ENCODE measurements at places on chromosomes 11 and 22.

GRCh38 chr11:746289-747157, 741 bp upstream of the TALDO1 start:
- no peak for DNase-seq

DNA sequence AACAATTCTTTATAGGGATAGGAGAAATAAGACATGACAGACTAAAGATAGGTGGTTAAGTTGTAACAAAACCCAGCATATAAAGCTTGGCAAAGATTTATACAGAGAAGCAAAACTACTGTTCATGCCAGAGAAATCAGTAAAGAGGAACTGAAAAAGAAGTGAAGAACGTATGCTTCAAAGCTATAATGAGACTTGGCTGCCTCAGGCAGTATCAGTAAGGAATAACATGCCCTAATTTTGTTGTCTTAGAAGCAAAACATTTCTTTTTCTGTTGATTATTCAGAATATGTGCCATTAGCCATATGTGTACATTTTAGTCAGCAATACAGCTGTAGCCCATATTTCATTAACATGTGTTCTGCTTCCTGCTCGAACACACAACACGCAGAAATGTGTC, 403.2 kb downstream of the NELL1 start:
- no peak for DNase-seq

DNA sequence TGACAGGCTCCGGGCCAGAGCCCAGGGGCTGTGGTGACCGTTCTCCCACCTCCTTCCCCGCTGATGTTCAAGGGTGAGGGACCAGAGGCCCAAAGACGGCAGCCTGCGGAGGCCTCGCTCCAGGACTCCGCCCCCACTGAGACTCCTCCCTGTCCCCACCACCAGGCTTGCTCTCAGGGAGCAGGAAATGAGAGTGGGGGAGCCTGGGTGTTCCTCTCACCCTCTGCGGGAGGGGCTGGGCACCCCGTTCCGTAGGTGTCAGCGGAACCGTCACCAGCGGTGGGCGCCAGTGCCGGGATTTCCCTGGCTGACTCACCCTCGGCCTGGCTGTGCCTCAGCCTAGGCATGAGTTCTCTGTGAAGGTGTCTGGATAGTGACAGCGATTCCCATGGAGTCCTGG, 15.7 kb downstream of the DAGLA start:
- DNase-seq, result peak; percentile 50

- no peak for DNase-seq
Observed at GRCh38 chr11:36817336-36817965, 219.4 kb upstream of the RAG2 start.

- no peak for DNase-seq
Observed at GRCh38 chr22:49783926-49784629, 43.6 kb downstream of the BRD1 start.

DNA sequence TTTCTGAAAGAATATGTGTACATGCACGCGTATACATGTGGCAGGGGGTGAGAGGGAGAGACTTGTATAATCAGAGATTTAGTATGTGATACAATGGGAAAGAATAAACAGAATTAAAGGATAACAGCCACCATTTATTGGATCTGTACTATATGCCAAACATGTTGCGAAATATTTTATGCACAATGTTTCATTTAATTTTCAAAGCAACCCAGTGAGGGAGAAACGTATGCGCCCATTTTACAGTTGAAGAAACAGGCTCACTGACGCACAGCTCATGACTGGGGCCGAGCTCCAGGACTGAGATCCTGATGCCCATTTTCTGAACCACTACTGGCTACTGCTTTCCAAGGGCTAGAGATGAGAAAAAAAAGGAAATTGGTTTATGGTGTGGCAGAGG, 3.3 kb upstream of the OAF start:
- no peak for DNase-seq

GRCh38 chr11:19087658-19088057, 27.1 kb upstream of the MRGPRX2 start:
- no peak for DNase-seq

DNA sequence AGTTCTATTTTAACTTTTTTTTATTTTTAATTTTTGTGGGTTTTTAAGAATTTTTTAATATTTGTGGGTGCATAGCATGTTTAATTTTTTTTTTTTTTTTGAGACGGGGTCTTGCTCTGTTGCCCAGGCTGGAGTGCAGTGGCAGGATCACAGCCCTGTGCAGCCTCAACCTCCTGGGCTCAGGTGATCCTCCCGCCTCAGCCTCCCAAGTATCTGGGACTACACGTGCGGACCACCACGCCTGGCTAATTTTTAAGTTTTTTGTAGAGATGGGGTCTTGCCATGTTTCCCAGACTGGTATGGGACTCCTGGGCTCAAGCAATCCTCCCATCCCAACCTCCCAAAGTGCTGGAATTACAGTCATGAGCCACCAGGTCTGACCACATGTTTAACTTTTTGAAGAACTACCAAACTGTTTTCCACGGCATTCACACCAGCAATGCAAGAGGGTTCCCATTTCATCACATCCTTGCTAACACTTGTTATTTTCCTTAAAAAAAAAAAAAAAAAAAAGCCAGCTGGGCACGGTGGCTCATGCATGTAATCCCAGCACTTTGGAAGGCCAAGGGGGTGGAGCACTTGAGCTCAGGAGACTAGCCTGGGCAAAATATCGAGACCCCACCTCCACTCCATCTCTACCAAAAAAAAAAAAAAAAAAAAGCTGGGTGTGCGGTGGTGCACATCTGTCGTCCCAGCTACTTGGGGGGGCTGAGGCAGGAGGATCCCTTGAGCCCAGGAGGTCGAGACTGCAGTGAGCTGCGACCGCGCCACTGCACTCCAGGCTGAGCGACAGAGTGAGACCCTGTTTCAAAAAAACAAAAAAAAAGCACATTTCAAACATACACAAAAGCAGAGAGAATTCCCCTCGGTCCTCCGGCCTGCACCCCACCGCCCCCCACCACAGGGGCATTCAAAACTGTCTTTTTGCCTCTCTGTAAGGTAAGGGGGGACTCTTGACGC, 16.7 kb upstream of the TXNRD2 start:
- no peak for DNase-seq

- DNase-seq, result no peak
Observed at GRCh38 chr11:120354779-120355178, 18.6 kb downstream of the ARHGEF12 start.

- DNase-seq, result no peak
Observed at GRCh38 chr22:19167106-19167869, 11.2 kb downstream of the SLC25A1 start.

DNA sequence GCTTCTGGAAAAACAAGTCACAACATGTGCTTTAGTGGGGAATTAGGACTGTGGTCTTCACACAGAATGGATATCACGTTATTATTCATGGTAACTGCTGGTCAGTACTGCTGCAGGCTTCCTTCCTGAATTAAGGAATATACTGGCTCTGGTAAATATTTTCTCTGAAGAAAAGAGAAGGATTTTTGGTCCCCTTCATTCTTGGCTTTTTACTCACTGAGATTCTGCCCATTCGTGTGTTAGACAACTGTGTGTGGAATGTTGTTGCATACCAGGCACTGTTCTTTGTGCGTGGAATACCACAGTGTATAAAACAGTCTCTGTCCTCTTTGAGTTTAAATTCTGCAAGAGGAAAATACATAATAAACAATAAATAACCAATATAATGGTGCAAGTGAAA, 80.3 kb downstream of the ALX4 start:
- no peak for DNase-seq

GRCh38 chr11:31419138-31419537, 49.5 kb downstream of the DNAJC24 start:
- no peak for DNase-seq

DNA sequence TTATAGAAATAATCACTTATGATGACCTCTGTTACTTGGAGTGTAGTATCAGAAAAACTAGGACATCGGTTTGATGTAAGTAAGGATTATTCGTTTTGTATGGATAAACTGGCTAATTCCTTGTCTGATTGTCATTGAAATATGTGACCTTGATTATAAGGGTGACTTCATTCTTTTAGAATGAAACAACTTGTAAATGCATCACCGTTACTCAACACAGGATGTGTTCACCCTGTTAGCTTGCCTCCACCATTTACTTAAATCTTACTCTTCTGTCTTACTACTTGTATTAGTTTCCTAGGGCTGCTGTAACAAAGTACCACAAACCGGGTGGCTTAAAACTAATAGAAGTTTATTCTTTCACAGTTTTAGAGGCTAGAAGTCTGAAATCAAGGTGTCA, 7.9 kb downstream of the SFI1 start:
- no peak for DNase-seq

- DNase-seq, result no peak
Observed at GRCh38 chr11:65448418-65449105, 26.0 kb downstream of the NEAT1 start.

DNA sequence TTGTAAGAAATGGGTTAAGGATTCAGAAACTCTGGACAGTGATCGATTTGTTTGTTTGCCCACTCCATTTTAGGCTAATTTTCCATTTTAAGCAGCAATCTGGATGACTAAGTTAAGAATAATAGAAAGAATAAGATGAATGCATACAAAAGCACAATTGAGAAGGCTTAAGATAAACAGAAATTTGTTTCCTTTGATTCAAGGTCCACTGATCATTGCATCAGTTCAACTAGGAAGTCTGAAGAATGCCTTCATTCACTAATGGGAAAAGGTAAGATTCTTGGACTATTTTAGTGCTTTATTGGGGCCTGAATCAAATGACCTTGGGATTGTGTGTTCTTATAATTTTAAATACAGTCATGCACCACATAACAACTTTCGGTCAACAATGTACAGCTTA, 140.8 kb downstream of the CADM1 start:
- DNase-seq, result no peak

DNA sequence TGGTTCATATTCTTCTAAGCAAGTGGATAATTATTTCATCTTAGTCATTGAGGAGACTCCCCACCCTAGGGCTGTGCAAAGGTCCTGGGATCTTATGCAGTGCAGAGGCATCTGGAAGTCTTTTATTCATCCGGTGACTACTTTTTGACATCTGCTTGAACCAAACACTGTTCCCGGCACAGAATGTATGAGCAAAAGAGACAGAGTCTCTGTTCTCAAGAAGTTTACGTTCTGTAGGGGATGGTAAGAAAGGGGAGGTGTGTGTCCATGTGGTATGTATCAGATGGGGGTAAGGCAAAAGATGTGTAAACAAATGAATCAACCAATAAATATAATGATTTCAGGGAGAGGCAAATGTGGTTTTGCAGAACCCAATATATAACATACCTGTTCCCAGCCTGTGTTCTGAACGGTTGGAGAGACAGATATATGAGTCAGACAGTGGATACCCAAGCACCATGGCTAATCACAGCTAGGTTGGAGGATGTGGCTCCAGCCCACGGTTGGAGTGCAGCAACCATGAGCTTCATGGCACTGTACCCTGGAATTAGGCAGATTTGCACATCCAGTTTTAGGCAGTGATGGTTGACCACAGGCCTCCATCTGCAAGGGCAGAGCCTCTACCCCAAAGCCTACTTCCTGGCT, 75.1 kb upstream of the CADM1 start:
- DNase-seq, result no peak

- DNase-seq, result no peak
Observed at GRCh38 chr11:17547051-17547577, at the start of gene OTOG. OTOG (plus strand) TSS chr11:17547259; CDS start chr11:17547373, 114 bp downstream.

DNA sequence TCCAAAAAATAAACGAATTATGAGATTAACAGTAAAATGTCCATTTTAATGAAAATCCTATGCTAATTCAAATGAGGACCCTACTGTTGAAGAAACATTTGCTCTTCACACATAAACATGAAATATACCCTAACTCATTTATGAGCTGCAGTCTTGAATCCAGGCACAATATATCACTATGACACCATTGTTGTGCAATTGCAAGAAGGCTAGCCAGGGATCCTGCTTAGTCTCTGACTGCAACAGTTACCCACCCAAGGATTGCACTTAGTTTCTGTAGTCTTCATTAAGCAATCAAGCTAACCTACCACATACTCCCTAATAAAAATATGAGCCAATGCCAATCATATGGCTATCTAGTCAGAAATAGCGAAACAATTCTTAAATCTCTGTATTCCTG, 981.0 kb upstream of the FAT3 start:
- no peak for DNase-seq

GRCh38 chr11:122113836-122114825, 1.9 kb downstream of the BLID start:
- DNase-seq, result no peak

DNA sequence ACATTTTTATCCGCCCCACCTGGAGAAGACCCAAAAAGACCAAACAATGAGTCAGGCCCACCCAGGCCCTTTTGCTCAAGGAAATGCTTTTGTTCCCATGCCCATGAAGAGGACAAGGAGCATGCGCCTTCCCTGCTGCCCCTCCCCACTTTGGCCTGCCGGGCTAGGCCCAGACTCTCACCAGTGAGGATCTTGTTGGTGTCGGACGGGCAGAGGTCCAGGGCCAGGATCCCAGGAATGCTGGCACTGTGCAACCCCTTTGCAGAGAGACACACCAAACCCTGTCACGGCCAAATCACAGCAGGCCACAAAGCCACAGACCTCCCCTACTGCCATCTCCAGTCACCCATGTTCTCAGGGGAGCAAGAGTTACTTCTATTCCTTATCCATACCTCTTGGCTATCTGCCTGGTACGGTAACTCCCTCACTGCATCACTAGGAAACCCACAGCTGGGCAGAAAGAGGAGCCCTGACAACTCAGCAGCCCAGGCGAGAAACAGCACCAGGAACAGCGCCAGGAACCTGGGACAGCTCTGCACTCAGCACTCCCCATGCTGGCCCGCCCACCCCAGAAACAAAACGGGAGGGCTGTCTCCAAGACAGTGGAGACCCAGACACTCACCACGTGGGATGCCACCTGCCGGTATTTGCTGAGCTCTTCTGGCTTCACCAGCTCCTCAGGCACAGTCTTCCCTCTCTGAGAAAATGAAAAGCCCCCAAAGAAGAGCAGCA, 5.5 kb downstream of the PRPF19 start:
- no peak for DNase-seq

GRCh38 chr22:47422736-47423135, 660.3 kb downstream of the TBC1D22A start:
- no peak for DNase-seq

DNA sequence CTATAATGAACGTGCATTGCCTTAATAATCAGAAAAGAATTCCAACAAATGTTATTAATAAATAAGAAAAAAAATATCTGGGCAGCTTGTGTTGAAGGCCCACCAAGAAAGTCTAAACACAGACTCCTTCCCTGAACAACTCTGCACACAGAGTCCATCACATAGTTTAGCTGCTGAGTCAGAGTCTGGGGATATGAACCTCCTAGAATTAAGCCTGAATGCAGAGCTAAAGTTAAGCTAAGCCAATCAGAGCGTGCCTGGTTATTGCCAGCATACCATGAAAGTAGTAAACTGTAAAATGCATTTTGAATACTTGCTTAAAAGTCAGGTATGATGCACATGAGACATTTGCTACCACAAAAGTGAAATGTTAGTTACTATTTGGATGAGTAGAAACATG, 25.6 kb upstream of the TENM4 start:
- no peak for DNase-seq

DNA sequence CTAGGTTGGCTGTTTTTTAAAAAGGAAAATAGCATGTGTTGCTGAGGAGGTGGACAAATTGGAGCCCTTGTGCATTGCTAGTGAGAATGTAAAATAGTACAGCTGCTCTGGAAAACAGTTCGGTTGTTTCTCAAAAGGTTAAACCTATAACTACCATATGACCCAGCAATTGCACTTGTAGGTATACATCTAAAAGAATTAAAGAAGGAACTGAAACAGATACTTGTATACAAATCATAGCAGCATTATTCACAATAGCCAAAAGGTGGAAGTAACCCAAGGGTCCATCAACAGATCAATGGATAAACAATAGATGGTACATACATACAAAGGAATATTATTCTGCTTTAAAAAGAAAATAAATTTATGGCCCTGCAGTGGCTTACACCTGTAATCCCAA, 111.4 kb downstream of the CSTPP1 start:
- DNase-seq, result no peak

- DNase-seq, result no peak
Observed at GRCh38 chr11:121198491-121198890, 94.1 kb upstream of the SC5D start.

GRCh38 chr11:113465786-113466185, 9.4 kb downstream of the DRD2 start:
- no peak for DNase-seq

Data from GM18507 (cell line).